ENCODE measurements at places on chromosomes 1 and 21. TPM values are rescaled to one million over a fixed set of nuclear protein-coding genes. Genes with fewer than 3 reads are reported as not detected.

- no peak for DNase-seq
- H3K4me1 ChIP-seq, result no peaks in the 10 kb centered on the region
- H3K27ac ChIP-seq, result no peak overlapping the region
- no peak overlapping the region for H3K4me3 ChIP-seq
- no peaks in the 10 kb centered on the region for H3K27me3 ChIP-seq
Measured at GRCh38 chr1:189269011-189269410, 1208.7 kb downstream of the BRINP3 start.

DNA sequence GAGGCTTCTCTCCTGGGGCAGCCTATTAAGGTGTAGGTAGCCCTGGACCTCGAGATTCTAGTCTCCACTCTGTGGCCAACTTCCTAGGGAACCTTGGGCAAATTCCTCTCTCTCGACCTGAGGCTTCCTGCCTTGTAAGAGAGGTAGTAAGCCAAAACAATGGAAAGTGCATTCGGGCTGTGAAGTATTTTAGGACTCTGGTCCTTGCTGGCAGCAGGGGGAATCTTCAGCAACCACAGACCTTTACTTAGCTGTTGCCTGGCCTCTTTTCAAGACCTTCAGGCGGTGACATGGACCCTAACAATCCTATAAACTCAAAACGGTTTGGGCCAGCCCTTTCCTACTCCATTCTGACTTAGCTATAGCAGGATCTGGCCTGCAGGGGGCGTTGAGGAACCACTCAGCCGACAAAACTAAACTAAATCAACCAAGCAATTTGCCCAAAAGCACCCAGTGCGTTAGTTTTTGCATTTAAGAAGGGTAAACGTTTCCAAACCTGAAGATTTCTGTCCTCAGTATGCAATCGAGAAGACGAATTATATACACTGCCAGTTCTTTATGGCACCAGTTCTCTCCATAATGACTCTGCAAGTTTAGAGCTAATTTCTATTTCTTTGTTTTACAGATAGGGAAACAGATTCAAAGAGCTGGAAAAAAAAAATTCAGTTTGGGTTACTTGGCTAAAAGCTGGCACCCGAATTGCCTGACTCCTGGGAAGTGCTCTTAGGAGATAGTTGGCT lies 10.9 kb upstream of the SESN2 start:
- peak; percentile 75 for DNase-seq

DNA sequence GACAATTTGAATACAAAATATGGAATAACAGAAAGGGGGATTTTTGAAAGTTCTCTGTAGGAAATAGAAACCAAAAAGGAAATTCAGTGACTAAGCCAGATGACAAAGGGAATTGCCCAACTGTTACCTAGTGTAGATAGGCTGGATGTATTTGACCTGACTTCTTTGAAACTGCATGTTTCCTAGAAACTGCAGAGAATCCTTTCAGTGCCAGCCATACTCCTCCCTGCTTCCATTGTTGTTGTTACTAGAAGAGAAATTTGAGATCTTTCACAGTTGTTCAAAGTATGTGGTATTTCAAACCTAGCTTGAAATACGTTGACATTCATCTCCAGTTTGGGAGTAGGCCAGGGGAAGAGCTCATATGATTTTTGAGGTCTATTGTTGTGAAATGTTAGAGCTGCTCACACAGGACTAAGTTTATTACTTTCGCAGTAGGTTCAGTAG lies 1.8 kb upstream of the GBP5 start:
- H3K27ac ChIP-seq, result peak overlapping the region; percentile 97
- H3K4me1 ChIP-seq, result peaks cover 66% of the 10 kb centered on the region
- DNase-seq, result peak; percentile 43
- peak overlapping the region; percentile 75 for H3K4me3 ChIP-seq
- peaks cover 24% of the 10 kb centered on the region for H3K36me3 ChIP-seq

- peak overlapping the region; percentile 59 for H3K27ac ChIP-seq
- no peaks in the 10 kb centered on the region for H3K27me3 ChIP-seq
- no peak overlapping the region for H3K4me3 ChIP-seq
Measured at GRCh38 chr1:9294910-9295636, 2.4 kb downstream of the SPSB1 start.

- H3K4me1 ChIP-seq, result no peaks in the 10 kb centered on the region
- DNase-seq, result no peak
- H3K27me3 ChIP-seq, result no peaks in the 10 kb centered on the region
- H3K4me3 ChIP-seq, result no peak overlapping the region
- H3K36me3 ChIP-seq, result no peaks in the 10 kb centered on the region
Measured at GRCh38 chr1:17861685-17862084, 106.6 kb downstream of the ACTL8 start.

- H3K4me1 ChIP-seq, result peaks cover 6% of the 10 kb centered on the region
- no peaks in the 10 kb centered on the region for H3K27me3 ChIP-seq
- no peak overlapping the region for H3K4me3 ChIP-seq
- no peak for DNase-seq
Measured at GRCh38 chr1:87072904-87073303, 158.5 kb downstream of the HS2ST1 start.

GRCh38 chr1:225908013-225908640 lies 15.9 kb downstream of the PYCR2 start:
- H3K36me3 ChIP-seq, result peaks cover 4% of the 10 kb centered on the region
- peaks cover 5% of the 10 kb centered on the region for H3K27me3 ChIP-seq
- H3K4me1 ChIP-seq, result peaks cover 26% of the 10 kb centered on the region
- H3K4me3 ChIP-seq, result no peak overlapping the region
- no peak for DNase-seq

DNA sequence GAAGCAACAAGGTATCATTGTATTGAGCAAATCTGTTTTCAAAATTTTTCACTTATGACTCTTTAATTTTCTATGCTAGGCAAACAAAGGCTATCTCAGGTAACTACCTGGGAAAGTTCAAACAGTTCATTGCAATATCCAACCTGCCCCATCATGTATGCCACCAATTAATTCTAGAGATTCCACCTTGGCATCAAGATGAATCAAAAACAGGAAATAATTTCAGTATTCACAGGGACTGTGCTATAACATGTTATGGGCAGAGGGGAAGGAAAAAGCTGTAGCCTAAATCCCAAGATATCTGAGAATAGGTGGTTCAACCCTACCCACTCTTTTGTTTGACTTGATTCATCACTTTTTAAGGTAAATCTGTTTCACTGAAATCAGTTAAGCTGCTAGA lies 67.5 kb upstream of the SH3GLB1 start:
- no peak overlapping the region for H3K27ac ChIP-seq
- DNase-seq, result no peak
- H3K36me3 ChIP-seq, result no peaks in the 10 kb centered on the region

TCHHL1 gene
- not detected for total RNA-seq

SPATA1 gene
- 1.2 TPM for total RNA-seq

ARTN gene
- 0.88 TPM for total RNA-seq

SLC25A33 gene
- 12.5 TPM for total RNA-seq

HPDL gene
- 34.8 TPM for total RNA-seq

DENND2D gene
- 205 TPM for total RNA-seq
